ENCODE measurements at places on chromosomes 12 and 14. TPM values are rescaled to one million over a fixed set of nuclear protein-coding genes. Genes with fewer than 3 reads are reported as not detected.

Gene IL31
- total RNA-seq = not detected

DNA sequence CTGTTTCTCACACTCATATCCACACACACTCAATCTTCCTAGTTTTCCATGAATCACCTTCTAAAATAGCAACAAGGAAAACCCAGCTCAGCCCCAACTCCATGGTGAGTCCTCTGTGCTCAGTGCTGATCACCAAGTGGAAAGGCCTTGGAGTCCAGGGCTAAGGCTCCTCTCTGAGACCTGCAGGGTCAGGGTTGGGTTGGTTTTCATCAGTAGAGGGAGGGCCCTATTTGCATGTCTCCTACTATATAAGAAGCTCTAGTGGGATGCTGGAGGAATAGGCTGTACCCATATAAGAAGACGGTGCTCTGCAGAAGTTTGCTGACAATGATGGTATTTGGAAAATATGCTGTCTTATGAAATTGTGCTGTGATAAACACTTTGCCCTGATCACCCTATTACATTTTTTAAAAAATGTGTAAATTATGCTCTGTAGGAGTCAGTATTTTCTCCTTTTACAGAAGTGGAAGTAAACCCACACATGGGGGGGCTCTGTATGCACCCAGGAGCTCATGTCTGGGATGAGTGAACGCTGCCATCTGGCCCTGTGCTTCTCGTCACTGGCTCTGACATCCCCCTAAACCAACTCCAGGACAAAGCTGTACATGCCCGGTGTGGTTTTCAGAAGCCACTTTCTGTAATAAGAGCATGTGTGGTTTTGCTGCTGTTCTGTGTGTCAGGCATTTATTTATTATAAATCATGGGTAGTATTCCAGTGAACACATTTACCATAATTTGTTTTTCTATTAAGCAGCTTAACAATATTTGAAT, 536.3 kb downstream of the TMEM121 start:
- DNase-seq = no peak

Gene EEF1AKMT3
- 5.3 TPM for total RNA-seq

GRCh38 chr12:80195074-80195726, 95.9 kb downstream of the OTOGL start:
- DNase-seq = no peak

DNA sequence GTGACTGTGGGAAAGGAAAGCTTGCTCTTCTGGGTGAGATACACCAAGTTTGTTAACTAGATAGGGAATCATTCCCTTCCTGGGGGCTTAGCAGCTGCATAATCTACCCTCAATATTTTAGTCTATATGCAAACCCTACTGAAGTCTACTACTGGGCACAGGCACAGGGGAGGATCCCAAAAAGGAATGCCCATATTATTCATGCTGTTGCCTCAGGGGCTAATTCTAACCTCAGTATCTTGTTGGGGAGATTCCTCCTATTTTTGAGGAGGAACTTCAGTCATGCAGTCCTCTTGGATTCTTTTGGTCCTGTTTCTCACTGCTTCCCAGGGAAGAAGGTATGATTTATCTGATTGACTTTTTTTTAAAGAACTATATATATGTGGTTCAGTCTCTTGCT, 58.9 kb upstream of the ANKS1B start:
- DNase-seq = no peak

DNA sequence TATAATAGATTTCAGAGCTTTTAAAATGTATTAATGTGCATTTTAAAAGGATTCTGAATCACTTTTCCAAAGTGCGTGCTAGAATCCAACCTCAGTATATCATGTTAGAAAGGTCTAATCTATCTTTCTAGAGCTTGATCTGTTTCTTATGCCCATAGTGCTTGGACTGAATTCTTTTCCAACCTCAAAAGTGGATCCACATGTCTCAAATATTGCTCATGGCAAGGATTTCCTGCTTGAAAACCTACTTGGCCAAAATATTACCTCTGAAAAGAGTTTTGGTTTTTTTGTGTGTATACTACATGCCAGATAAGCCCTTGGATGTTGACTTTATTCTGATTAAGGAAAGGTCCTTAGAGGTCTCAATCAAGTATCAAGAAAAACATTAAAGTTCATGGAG, 16.9 kb upstream of the SLC6A15 start:
- DNase-seq = no peak

GRCh38 chr12:6074979-6075585, 49.4 kb downstream of the VWF start:
- peak; percentile 30 for DNase-seq

Measured in mucosa of descending colon (tissue), 3 donors.